LoVo (cell line): ENCODE measurements at places on chromosomes 13 and 19.

GRCh38 chr19:5955636-5955935 is 22.4 kb downstream of the RANBP3 start:
- no peak for DNase-seq

- DNase-seq, result no peak
These were observed 1.4 kb upstream of the PLIN4 start for GRCh38 chr19:4519521-4520277.

DNA sequence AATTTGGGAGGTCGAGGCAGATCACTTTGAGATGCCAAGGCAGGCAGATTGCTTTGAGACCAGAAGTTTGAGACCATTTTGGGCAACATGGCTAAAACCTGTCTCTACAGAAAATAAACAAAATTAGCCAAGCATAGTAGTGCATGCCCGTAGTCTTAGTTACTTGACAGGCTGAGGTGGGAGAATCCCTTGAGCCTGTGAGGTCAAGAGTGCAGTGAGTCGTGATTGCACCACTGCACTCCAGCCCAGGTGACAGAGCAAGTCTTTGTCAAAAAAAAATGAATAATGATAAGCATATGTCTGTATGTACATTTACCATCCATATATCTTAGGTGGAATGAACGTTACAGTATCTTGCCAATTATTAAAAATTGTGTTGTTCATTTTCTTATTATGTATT is 2447.7 kb downstream of the PCDH9 start:
- DNase-seq, result no peak

GRCh38 chr19:1489463-1490310 is 463 bp downstream of the PCSK4 start:
- no peak for DNase-seq

DNA sequence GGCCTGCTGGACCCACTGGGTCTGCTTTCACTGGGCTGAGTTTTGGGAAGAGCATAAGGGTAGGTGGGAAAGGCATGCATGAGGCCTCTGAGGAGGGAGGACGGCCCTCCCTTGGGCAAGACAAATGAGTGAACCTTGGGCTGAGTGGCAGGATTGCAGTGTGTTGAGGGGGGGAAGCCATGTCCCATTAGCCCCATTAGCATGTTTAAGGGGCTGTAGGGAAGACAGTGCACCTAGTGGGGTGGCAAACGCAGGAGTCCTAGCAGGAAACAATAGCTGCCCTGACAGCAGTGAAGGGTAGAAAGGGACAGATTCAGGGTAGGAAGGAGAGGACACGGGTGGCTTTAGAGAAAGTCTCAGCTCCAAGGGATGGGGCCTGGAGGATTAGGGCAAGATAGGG is 3.1 kb upstream of the ZBTB45 start:
- DNase-seq, result no peak

- no peak for DNase-seq
These were observed 1135.0 kb downstream of the SLITRK1 start for GRCh38 chr13:82747291-82747690.

DNA sequence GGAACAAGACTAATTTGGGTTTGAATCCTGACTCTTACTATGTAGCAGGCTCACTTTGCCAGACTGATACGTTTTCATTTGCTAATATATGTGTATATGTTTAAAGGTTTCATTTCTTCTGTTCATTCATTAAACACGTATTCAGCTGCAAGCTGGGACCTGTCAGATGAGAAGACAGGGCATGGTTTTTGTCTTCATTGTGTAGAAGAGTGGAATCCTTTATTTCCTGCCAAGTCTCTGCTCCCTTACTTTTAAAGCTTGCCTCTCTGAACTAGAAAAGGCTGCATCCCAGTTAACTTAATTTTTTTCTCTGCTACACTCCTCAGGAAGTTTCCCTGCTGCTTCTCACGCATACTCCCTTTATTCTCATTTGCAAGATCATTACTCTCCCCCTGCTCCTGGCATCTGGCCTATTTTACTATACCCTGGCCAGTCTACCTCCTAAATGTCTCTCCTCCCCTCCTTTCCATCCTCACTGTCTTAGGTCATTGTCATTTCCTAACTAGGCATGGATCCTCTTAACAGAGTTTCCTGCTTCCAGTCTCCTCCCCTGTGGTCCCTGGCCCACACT is 141.0 kb upstream of the TMTC4 start:
- DNase-seq, result no peak

- no peak for DNase-seq
These were observed 2.2 kb downstream of the CERS1 start for GRCh38 chr19:18893587-18894253.

GRCh38 chr13:40377783-40378182 is 288.7 kb downstream of the FOXO1 start:
- DNase-seq, result no peak

DNA sequence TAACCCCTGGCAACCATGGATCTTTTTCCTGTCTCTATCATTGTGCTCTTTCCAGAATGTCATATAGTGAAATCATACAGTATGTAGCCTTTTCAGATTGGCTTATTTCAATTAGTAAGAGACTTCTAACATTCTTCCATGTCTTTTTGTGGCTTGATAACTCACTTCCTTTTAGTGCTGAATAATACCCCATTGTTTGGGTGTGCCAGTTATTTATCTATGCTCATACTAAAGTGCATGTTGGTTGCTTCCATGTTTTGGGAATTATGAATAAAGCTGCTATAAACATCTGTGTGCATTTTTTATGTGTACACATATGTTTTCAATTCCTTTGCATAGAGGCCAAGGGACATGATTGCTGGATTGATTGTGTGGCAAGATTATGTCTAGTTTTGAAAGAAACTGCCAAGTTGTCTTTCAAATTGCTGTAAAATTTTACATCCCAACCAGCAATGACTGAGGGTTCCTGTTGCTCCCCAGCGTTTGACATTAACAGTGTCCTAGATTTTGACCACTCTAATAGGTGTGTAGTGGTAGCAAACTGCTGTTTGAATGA is 358.9 kb downstream of the ITGBL1 start:
- no peak for DNase-seq

- DNase-seq, result peak; percentile 67
These were observed 6.5 kb upstream of the OPA3 start for GRCh38 chr19:45591004-45591637.

- no peak for DNase-seq
These were observed 10.4 kb downstream of the GPR42 start for GRCh38 chr19:35381318-35381717.
